ENCODE measurements at places on chromosomes 7 and 10.

DNA sequence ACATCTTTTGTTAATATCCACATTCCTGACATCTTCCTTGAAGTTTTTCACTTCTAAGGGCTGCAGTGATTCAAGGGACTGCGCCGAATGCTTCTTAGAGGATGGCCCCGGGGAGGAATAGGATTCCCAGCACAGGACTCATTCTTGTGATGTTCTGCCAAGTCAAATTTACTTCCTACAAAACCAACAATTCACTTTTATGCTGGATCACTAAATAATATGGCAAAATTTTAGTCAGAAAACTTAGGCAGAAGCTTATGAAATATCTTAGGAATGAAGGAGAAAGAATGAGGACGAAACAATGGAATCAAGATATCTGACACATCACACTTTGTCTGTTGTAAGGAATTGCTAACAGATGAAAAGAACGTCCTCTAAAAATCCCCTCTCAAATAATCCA is 151.5 kb downstream of the JAZF1 start:
- no peak for DNase-seq

GRCh38 chr10:86267286-86268195 is 99.1 kb downstream of the GRID1 start:
- DNase-seq = no peak

DNA sequence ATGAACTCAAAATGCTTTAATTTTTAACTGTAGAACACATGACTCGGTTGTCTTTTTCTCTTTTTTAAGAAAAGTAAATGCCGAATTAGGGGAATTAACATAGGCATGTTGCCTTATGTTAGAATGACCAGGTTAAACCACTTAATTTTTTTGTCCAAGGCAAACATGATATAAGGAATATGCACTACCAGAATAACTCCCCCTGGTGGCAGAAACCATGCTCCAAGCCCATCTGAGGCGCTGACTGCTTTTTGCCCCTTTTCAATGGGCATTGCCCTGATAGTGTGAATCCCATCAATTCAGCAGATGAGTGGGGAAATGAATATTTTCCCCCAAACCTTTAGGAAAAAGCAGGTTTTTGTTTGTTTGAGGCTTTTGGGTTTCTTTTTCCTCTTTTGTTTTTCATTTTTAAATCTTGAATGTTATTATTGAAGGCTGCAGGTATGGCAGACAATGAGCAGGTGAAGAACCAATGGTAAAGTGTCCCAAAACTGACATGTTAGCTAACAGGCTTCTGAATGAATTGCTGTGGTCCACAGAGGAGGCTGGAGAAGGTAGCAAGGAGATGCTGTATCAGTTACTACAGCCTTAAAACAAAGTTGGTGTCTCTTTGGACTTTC is 284.3 kb downstream of the SORCS3 start:
- no peak for DNase-seq

GRCh38 chr10:52220947-52221346 is 93.1 kb upstream of the DKK1 start:
- DNase-seq = no peak

DNA sequence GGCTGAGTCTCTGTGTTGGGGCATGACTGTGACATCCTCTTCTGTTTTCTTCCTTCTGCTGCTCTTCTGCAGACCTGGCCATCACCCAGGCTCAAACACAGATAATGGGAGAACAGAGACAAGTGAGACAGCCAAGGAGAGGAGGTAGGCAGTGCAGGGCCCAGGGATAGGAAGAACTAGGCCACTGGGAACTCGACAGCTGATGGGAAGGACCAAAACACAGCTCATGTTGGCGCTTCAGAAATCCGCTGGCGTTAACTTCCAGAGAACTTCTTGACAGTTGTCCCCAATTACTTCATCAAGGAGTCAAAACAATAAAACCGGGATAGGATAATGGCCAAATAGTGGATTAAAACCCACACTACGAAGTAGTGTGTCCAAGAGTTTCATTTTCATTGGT is 97.0 kb upstream of the PALS2 start:
- no peak for DNase-seq
